NCI-H345 (cell line): ENCODE measurements at places on chromosomes 12 and 14.

GRCh38 chr14:32413967-32414640, 85.0 kb downstream of the AKAP6 start:
- DNase-seq, result no peak

DNA sequence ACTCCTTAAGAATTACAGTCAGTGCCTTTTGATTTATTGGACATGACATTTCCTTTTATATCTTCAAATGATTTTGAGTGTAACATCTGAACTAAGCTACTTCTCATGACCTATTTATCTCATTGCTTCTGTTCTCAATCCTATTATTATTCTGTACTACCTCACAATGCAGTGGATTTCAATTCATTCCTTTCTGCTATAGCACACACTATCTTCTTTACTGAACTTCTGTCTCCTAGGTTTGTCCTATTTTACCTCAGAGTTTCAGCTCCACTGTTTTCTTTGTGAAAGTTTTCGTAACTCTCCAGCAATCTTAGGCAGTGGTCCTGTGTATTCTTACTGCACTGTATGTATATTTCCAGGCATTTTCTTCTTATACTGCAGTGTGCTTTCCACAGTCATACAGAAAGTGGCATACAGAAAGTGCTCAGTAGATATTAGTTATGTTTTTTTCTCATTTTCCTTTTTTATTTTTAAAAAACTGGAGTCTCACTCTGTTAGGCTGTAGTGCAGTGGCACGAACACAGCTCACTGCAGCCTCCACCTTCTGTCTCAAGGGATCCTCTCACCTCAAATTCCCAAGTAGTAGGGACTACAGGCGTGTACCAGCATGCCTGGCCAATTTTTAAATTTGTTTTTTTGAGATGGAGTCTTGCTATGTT, 368.6 kb upstream of the RGS6 start:
- DNase-seq, result no peak

DNA sequence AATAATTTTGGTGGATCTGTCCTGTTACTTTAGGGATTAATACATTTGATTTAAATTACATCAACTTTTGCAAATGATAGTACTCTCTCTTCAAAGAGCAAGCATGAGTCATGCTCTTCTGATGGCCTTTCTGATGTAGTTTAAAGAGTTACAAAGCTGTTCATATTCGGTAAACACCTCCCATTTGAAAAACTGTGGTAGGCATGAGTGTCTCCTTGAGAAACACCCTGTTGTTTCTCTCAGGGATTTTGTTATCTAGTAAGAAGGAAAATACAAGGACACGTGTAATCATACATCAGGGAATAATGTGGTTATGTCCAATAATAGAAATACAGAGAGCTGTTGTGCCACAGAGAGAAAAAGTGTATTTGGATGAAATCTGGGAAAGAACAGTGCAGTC, 53.3 kb upstream of the E2F7 start:
- DNase-seq, result no peak

DNA sequence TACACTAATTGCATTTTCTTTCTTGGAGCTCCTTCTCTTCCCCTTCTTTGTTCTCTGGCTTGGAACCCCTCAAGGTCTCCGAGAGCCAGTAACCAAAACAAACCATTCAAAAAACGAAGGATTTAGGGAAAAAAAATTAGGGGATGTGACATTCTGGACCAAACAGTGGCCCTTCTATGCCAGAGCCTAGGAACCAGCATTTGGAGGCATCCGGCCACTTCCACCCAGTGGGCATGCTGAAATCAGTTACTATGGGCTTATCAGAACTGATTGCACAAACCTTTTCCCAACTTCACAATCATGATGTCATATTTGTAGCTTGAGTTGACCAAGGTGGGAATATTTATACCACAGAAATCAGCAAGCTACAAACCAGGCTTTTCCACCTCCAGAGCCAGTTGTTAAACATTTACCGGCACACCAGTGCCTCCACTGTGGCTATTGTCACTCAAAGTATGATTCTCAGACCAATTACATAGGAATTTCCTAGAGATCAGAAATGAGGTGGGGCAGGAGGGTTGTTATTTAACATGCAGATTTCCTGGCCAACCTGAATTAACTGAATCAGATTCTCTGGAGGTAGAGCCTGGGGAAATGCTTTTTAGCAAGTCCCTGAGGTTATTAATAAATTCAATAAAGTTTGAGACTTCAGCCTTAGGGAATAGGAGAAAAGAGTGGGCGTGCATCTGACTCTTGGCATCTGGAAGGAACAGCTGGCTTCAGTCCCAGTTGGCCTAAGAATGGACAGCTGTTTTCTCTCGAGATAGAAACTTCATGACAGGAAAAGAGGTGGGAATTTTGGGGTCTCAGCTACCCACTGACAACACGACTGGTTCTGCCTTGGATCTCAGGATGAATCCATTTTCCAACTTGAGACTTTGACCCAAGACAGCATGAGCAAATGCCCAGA, 273.9 kb downstream of the ZFP36L1 start:
- no peak for DNase-seq

GRCh38 chr14:97713023-97713422, 915.8 kb downstream of the VRK1 start:
- no peak for DNase-seq

DNA sequence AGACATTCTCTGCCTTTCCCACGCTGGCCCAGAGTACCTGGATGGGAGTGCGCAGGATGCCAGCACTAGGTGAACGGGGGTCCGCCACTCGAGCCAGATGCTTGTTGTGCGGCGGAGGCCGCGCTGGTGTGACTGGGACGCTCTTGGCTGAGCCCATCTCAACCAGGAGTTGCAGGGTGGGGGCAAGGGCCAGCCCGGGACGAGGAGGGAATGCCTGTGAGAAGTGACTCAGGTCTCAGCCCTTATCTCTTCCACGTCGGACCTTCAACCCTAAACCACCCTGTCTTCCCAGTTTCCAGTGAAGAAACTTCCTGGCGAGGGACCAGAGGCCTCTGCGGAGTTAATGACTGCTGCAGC, 312 bp downstream of the CDCA3 start:
- no peak for DNase-seq

- DNase-seq, result no peak
Observed at GRCh38 chr12:14264778-14265177, 100.7 kb upstream of the ATF7IP start.

DNA sequence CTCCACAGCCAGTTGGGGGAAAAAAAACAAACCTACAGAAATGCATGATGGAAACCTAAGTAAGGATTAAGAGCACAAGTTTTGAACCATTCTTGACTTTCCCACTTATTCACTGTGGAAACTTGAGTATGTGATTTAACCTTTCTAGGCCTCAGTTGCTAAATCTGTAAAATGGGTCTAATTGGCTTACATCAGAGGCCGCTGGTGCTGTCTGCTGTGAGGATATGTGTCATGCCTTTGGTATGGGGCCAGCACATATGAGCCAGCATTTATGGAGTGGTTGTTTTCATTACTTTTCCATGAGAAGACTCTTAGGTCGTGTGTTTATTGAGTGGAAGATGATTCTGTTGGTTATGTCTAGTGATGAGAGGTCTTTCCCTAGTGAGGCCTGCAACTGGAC, 102.4 kb downstream of the ESR2 start:
- DNase-seq, result no peak

- peak; percentile 61 for DNase-seq
Observed at GRCh38 chr12:30440826-30441602, 254.7 kb downstream of the IPO8 start.

DNA sequence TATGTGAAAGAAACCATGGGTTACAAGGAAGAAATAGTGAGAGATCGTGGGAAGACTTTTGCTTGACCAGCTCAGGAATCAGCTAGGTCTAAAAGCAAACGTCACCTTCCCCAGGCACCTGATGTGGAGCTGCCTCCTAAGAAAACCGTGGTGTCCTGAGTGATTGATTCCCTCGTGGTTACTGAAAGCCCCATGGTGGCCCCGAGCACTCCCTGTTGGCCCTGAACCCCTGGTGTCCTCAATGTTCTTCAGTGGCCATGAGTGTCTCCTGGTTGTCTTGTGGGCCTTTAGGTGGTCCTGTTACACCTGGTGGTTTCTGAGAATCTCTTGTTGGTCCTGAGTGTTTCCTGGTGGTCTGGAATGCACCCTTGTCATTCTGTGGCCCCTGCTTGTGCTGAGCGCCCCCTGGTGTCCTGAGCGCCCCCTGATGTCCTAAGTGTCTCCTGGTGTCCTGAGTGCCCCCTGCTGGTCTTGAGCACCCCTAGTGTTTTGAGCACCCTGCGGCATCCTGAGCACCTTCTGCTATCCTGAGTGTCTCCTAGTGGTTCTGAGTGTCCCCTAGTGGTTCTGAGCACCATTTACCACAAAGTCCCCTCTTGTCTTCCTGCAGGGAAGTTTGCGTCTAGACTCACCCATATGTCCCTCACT, 518.7 kb downstream of the TMEM121 start:
- DNase-seq, result no peak

DNA sequence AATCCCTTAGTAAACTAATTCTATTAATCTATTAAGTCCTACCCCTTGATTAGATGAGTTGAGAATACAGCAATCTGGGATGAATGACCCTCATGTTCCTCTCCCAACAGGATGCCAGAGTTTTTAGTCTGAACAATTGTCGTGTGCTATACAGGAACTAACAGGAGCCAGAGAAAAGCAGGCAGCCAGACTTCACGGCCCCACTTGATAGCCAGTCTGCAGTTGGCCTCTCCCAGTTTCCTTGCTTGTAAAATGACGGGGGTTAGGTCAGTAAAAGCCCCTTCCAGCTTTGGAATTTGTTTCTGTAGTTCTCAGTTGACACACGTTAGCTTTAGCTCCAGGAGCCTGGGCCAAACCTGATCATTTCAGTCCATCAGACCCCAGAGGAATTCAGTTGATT, 266.8 kb upstream of the FKBP4 start:
- no peak for DNase-seq

GRCh38 chr12:101077791-101078528, 132.1 kb downstream of the SLC5A8 start:
- no peak for DNase-seq

DNA sequence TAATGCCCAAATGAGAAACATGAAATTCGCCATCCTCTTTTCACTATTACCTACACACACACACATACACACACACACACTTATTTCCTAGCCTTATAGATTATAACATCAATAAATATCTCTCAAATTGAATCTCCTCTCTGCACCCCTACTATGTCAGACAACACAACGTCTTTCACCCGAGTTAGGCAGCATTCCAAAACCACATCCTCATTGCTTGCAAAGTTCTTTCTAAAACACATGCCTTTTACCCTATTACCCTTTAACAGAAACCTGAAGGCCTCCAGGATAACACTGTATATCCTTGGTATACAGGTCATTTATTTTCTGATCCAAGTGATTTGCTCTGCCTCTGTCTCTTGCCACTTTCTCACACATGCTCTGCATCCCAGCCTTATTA, 56.3 kb downstream of the KCNH5 start:
- no peak for DNase-seq

DNA sequence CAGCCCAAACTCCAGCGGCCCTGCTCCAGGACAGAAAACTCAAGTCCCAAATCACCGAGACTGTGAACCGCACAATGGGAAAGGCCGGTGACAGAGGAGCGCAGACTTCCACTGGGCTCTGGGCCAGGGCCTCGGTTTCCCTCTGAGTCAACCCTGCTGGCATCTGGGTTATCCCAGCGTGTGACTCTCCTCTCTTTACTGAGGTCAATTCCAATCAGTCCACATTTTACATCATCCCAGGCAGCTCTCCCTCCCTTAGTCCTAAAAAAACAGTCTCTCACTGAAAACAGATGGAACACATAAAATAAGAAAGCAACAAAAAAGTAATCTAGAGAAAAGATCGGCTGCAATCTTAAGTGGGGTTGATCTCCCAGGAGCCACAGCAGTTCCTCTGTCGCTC, 36.9 kb downstream of the ITPK1 start:
- no peak for DNase-seq

GRCh38 chr12:69211160-69211559, 28.2 kb upstream of the CPSF6 start:
- no peak for DNase-seq
